Stimulated activated CD4-positive, alpha-beta T cell treated with anti-CD3 and anti-CD28 coated beads, Interleukin-15, amount 100 ng/mL, for 48 hours (primary cell): ENCODE measurements at places on chromosomes 5 and 9.

DNA sequence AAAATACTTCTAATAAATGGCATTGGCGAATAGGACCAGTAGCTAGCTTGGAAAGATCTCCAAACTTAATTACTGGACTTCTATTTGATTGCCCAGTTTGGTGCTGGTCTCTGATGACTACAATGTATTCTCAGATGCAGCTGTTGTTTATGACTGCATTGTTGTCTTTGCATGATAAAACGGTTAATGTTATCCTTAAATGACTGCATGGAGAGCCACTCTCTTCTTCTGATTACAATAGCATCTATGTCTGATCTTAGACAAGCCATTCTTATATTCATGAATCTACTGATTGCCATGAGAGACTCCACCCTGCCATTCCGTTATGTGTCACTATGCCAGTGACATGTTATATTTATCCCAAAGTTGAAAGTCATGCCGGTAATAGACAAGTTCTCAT, 42.9 kb upstream of the ERBIN start:
- no peak for DNase-seq

- no peak for DNase-seq
These were observed 48.8 kb downstream of the SH3GL2 start for GRCh38 chr9:17627641-17628040.

- DNase-seq: no peak
These were observed 193.5 kb downstream of the GNA14 start for GRCh38 chr9:77454663-77455062.

DNA sequence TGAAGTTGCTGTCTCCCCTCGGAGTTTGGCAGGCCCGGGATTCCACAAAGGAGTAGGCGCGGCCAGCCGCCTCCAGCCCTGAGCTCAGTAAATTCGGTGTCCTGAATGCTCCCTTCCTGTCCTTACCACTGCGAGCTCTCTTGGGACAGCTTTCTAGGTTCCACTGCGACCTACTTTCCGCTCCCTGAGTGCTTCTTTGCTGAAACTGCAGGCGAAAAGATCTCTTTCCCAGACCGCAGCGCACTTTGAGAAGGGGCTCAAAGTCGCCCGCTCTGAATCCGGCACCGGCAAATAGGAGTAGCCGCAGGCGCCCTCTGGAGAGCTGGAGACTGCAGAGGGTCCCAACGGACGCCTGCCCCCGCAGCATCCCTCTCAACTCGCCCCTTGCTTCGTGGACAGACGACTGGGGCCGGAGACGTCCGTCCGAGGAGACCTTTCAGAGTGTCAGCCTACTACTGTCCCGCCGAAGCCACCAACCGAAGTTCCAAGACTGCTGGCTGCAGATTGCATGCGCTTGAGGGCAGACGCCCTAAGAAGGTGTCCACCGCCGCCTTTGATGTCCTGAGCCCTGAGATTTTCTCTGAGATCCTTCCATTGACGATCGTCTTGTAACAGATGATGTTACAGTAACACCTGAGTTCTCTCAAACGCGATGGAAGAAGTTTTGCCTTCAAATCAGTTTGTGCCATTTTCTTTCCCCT, 96.0 kb downstream of the ANXA2R start:
- no peak for DNase-seq

GRCh38 chr5:169576181-169576598, 7.4 kb upstream of the SPDL1 start:
- no peak for DNase-seq

DNA sequence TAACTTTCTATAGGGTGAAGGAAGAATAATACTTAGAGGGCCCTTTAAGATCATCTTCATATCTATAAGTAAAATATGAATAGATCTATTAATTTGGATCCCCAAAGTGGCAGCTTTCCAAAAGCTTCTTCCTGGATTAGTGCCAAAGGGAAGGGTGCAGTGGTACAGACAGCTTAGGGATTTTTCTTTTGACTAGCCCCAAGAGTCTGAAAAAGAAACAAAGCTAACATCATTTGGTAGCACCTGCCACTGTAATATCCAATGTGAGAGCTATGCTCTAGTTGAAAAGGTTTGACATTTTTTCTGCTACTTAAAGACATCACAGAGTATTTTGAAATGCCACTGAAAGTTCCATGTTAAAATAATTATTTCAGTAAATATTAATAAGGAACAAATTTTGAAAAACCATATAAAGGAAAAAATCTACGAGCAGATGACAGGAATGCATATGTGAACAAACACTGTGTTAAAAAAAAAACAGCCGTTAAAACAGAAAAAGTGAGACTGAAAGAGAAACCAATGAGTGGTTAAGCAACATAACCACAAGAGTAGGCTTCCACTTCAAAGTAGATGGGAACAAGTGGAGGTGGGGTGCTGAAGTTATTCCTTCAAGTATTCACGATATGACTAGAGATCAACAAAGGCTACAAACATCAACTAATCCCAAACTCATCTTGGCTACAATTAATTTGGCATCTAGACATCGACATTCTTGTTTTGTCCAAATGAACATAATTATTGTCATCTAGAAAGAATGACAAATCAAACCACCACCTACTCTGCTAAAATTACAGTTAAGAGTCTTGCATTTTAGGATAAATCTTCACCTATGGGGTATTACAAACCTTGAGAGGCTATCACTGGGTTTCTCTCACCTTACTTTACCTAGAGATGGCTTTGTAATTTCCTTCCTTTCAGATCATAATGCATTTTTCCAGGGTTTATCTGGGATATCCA, 137.5 kb downstream of the CPLANE1 start:
- no peak for DNase-seq
